Left ventricle myocardium inferior (tissue), 1 donor: ENCODE measurements at places on chromosomes 7 and 10. TPM values are rescaled to one million over a fixed set of nuclear protein-coding genes. Genes with fewer than 3 reads are reported as not detected.

DNA sequence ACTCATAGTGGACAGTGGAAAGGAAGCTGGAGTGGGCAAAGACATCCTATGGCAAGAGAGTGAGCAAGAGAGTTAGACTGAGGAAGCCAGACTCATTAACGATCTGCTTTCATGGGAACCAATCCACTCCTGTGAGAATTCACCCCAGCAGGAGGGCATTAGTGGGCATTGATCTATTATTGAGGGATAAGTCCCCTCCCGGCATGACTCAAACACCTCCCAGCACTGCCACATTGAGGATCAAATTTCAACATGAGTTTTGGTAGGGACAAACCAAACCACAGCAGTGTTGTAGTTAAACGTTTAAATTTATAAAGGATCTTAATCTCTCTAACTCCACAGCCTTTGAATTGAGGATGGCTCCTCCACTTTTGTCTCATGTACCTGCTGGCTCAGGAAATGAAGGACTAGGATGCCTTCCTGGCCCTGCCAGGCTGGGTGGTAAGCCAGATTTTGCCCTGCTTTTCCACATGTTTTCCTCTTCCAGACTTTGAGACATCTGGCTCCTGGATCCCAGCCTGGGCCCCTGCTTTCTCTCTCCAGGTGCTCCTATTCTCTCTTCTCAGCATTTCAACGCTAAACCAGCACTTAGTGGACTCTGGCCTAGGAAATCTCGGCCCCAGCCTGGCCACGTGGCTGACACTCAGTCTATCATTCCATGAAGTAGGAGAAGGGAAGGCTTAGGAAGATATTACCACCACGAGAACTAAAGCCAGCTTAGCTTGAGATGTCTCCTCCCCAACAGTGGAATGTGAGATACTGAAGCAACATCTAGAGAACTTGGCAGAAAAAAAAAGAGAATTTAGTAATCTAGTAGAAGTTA lies 96.5 kb upstream of the PIP4K2A start:
- no peak for DNase-seq

DNA sequence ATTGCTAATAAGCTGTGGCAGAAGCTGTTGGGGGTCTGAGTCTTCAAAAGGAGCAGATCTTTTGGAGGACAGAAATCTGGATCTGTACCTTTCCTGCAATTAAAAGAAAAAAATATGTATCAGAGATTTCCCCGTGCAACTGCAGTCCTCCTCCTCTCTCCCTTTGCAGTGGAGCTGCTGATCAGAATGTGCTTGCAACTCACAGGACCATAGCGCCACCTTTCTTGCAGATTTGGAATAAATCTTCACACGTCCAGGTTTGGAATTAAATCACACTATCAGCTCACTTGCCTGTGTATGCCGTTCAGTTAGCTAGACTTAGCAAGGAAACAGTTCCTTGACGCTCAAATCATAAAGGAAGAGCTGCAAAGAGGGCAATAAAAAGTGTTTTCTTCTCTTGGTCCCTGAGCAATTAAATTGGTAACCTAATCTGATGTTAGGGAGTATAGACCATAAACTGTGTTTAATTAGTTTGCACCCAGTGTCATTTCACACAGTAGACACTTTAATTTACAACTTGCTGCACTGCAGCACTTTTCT lies 77.4 kb downstream of the PON1 start:
- DNase-seq = no peak

Gene STEAP1
- total RNA-seq = 1.2 TPM

Gene HPSE2
- not detected for total RNA-seq

DNA sequence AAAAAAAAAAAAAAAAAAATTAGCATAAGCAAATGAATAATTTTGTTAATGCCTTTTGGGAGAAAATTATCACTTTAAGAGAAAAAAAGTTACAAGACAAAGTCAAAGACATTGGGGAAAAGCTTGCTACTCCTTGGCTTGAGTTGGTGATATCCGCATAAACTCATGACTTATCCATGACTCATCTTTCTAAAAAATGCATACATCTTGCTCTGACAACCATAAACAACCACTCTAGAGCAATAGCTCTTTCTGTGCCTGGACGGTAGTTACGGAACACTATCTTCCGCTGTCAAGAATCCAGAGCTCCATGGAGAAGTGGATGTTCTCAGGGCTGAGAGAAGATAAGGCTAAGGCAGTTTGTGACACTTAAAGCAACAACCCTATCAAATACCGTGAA lies 281.1 kb upstream of the PFKP start:
- no peak for DNase-seq

DNA sequence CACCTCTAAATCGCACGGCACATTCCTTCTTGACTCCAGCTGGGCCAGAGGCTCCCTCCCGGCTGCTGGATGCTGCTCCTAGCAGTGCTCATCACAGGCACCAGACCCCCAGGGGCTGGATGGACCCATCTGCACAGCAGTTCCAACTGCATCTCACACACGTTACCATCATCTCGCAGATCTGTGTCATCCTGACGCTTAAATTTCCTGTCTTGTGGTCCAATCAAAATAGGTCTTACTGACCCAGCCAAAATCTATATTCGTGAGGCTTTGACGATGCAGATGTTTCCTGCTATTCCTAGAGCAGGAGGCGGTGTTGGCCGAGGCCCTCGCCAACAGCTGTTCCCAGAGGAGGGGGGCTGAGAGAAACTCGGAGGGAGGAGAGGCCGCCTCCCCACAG lies 108.0 kb downstream of the MKI67 start:
- no peak for DNase-seq

- no peak for DNase-seq
Observed at GRCh38 chr7:116689790-116690259, 17.8 kb downstream of the MET start.

- no peak for DNase-seq
Observed at GRCh38 chr10:93261961-93262610, 188.4 kb downstream of the CYP26A1 start.

GRCh38 chr7:151053096-151053495 lies 4.6 kb downstream of the CDK5 start:
- DNase-seq = no peak

- no peak for DNase-seq
Observed at GRCh38 chr10:7192831-7193361, 217.9 kb downstream of the SFMBT2 start.

GRCh38 chr7:79353720-79354468 lies 99.6 kb downstream of the MAGI2 start:
- DNase-seq = no peak

DNA sequence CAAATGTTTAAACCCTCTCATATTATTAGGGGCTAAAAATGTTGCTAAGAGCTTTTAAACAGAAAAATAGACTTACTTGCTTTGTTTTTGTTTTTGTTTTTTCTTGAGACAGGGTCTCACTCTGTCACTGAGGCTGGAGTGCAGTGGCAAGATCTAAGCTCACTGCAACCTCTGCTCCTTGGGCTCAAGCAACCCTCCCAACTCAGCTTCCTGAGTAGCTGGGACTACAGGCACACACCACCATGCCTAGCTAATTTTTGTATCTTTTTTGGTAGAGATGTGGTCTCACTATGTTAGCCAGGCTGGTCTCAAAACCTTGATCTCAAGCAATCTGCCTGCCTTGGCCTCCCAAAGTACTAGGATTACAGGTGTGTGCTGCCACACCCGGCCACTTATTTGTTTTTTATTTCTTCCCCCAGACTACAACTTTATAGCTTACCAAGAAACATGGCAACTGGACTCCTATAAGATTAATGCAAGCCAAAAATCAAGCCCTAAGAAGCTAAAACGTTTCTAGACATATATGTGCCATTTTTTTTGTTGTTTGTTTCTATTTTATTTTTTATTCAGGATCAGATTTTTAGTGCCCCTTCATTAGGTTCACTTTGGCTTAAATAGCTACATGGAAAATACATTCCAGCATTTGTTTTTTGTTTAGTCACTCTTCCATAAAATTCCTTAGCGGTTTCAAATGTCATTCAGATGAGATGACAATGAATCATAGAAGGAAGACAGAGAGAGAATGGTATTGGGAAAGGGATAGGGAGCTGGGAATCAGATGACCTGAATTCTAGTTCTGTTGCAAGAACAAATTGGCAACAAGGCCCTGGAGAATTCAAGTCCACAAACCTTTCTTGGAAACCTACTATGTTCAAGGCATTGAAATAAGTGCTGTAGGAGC lies 163.4 kb upstream of the MKLN1 start:
- no peak for DNase-seq

DNA sequence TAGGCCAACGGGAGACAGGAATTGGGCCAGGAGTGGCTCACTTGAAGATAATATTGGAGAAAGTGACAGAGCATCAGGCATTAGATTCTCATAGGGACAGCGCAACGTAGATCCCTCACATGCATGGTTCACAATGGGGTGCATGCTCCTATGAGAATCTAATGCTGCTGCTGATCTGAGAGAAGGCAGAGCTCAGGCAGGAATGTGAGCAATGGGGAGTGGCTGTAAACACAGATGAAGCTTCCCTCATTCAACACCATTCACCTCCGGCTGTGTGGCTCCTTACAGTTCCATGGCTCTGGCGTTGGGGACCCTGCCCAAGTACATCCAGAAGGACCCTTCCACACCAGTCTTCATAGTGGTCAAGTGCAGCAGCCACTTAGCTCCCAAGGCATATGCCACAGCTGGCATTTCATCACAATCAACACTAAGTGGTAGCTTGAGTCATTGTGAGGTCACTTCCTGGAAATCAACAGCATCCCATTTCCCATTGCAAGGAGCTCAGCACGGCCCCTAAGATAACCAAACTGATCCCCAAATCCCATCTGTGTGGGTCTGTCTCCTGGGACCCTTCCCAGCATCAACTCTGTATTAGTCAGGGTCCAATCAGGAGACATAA lies 174.5 kb downstream of the TPST1 start:
- no peak for DNase-seq

DNA sequence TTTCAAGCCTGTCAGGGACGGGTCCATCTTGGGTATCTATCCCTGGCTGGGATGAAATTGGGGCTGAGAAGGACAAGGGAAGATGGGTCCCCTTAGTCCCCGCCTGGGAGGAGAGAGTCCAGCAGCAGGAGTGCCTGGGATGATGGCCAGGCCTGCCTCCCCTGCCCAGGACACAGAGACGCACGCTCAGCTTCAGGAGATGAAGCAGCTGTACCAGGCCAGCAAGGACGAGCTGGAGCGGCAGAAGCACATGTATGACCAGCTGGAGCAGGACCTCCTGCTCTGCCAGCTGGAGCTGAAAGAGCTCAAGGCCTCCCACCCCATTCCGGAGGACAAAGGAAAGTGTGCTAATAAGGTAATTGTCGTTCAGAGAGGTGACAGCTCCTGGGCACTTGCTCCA lies 15.4 kb downstream of the CCDC136 start:
- DNase-seq = no peak

GRCh38 chr10:21100871-21101514 lies 203.9 kb upstream of the NEBL start:
- no peak for DNase-seq

DNA sequence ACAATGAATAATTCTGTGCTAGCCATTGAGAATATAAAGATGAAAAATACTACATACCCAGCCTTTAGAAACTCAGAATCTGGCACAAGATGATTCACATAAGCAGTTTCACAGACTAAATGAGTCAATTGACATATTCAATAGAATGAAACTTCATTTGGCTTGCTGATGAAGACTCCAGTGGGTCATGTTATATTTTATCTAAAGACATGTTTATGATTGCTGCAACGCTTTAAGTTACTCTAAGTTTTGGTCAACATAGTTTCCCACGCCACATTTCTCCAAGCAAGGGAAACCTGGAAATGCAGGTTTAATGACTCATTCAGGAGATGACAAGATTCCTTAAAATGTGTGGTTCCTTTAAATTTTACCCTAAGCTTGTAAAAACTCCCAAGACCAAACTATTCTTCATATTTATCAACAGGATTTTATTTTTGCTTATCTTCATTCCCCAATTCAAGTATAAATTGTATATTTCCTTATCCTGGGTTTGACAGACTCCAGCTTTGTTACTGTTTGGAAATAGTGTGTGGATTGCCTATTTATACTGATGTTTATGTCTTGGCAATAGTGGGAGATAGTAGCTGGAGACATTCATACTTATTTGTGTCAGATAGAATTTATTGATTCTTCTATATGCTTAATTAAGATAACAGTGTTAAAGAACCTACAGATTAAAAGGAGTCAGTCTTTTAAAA lies 6.6 kb downstream of the SEMA3A start:
- DNase-seq = no peak

Gene PMPCB
- 78.1 TPM for total RNA-seq

DNA sequence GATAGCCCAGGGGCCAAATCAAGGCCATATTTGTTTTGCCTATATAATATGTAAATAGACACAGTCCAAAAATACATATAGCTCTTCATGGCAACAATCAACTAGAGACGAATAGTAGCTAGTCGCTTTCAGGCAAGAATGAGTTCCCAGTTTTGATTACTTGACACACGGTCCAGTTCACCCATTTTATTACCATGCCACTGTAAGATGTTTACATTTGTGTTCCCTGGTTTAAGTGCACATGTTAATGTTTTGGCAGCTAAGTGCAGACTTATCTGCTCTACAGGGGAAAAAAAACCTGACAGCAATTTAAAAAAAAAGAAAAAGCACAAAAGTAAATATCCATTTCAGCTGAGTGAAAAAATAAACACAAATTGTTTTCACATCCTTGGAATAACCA lies 213.1 kb downstream of the TPK1 start:
- DNase-seq = no peak

GRCh38 chr10:6737080-6737641 lies 157.1 kb upstream of the PRKCQ start:
- no peak for DNase-seq

Gene MMD2
- not detected for total RNA-seq

GRCh38 chr7:134313543-134313942 lies 3.2 kb downstream of the SLC35B4 start:
- no peak for DNase-seq

Gene TMEM176A
- total RNA-seq = 18.5 TPM

- DNase-seq = peak; percentile 82
Observed at GRCh38 chr7:44767912-44768627, 19.4 kb downstream of the ZMIZ2 start.

Gene MACC1
- 0.03 TPM for total RNA-seq

Gene SCIN
- not detected for total RNA-seq

- DNase-seq = no peak
Observed at GRCh38 chr7:128458956-128459355, 3.3 kb downstream of the HILPDA start.

DNA sequence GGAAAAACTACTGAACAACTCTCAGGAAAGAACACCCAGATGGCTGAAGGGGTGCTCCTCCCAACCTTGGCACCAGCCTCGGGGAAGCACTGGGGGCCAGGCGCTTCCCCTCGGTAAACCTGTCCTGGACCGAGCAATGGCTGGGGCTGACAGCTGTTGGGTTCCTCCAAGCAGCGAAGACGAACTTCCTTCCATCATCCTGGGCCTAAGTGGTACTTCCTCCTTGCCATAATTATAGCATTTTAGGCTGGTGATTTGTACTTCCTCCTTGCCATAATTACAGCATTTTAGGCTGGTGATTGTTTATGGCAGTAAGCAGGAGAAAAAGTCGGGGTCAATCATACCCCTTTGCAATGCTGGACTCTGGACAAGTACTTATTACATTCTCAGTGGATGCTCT lies 69.3 kb downstream of the MYOF start:
- no peak for DNase-seq

Gene KAZALD1
- total RNA-seq = 5.1 TPM

Gene EN2
- 0.11 TPM for total RNA-seq

Gene AGMO
- total RNA-seq = 0.36 TPM

- DNase-seq = no peak
Observed at GRCh38 chr10:114516356-114516755, 112.1 kb upstream of the AFAP1L2 start.

Gene ARHGEF35
- total RNA-seq = 0.38 TPM

GRCh38 chr7:129101746-129102145 lies 42.8 kb upstream of the TSPAN33 start:
- DNase-seq = no peak

GRCh38 chr7:129784783-129785684 lies 167.7 kb downstream of the UBE2H start:
- DNase-seq = peak; percentile 25

- no peak for DNase-seq
Observed at GRCh38 chr7:39127058-39127457, 149.3 kb downstream of the POU6F2 start.
